Left lung (tissue), 14 donors: ENCODE measurements at places on chromosomes 3 and 15. TPM values are rescaled to one million over a fixed set of nuclear protein-coding genes. Genes with fewer than 3 reads are reported as not detected.

CYP8B1 gene
- 0.17 TPM for polyA plus RNA-seq

TIMMDC1 gene
- 92.2 TPM for polyA plus RNA-seq

- no peak for DNase-seq
These were observed 2.3 kb downstream of the SH3BP5 start for GRCh38 chr3:15330031-15330596.

GRCh38 chr3:50202353-50203112, 2.5 kb upstream of the SLC38A3 start:
- DNase-seq, result no peak

GRIP2 gene
- 1.2 TPM for polyA plus RNA-seq

GRCh38 chr15:38046257-38047051, 112.0 kb downstream of the TMCO5A start:
- DNase-seq, result no peak

DNA sequence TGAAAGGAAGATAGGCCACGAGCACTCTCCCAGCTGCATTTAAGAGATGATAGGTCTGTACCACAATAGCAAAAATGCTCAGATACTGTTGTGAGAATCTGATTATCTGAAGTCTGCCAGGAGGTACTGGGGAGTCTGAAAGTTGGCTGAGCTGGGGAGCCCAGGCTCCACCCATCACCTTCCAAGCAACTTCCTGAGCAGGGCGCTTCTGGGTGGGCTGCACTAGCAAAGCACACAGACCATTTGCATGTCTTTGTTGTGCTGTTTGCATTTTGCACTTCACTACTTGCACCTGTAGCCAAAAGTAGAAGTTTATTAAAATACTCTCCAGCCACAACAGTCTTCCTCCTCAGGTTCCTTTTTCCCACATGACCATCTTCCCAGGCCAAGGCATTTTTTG, 133.2 kb downstream of the ALDH1A2 start:
- no peak for DNase-seq

ACSBG1 gene
- polyA plus RNA-seq, result 0.89 TPM

- no peak for DNase-seq
These were observed 4.1 kb downstream of the SV2B start for GRCh38 chr15:91104111-91104510.

KBTBD12 gene
- 1.2 TPM for polyA plus RNA-seq

SEC22C gene
- polyA plus RNA-seq, result 47.8 TPM

DNA sequence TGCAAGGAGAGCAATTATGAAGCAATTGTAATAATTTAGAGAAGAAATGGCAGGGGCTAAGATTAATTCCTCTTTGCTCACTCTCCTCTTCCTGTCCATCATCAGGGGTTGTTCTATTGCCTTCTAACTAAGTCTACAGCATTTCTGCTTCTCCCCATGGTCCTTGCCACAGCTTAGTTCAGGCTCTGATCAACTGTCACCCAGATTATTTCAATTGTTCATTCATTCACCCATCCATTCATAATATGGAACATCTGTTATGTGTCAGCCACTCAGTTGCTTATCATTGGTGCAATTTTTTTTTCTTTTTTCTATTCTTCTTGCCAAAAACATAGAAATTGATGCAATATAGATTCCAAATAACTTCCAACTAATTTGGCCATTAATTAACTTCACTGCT, 93.2 kb downstream of the CD47 start:
- no peak for DNase-seq

AP3B2 gene
- 2.2 TPM for polyA plus RNA-seq

ADPRH gene
- 13.1 TPM for polyA plus RNA-seq

DNA sequence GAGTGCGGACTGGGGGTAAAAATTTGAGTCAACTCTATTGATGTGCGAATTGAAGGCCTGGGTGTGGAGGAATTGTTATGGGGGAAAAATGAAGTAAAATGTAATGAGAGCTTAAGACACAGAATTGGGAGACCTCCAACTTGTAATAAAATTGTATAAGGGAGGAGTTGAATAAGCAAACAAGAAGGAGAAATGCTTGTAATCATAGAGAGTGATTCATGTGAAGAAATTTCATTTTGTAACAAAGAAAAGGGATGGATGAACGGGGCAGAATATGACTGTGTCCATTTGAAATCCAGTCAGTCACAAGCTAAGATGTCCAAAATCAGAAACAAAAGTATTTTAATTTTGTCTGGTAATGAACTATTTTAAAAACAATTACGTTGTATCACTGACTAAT, 552.3 kb downstream of the NAALADL2 start:
- no peak for DNase-seq

DNA sequence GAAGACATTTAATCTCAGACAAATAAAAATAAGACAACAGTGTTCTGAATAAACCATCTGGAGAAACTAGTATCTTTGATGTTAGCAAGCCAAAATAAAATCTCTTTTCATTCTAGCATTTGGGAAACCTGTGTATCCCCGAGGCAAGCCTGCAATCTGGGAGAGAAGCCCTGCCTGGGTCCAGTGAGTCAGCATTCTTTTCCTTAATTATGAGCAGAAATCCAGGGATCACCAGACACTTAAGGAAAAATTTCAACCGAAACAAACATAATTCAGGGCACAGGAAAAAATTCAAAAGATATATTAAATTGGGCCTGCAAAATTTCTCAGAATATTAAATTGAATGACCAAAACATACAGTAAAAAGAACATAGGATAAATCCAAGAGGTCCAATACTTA, 4.2 kb downstream of the NCBP2 start:
- DNase-seq, result no peak

GRCh38 chr15:73708691-73709090, 24.5 kb downstream of the CD276 start:
- no peak for DNase-seq

NRROS gene
- 9.5 TPM for polyA plus RNA-seq

DNA sequence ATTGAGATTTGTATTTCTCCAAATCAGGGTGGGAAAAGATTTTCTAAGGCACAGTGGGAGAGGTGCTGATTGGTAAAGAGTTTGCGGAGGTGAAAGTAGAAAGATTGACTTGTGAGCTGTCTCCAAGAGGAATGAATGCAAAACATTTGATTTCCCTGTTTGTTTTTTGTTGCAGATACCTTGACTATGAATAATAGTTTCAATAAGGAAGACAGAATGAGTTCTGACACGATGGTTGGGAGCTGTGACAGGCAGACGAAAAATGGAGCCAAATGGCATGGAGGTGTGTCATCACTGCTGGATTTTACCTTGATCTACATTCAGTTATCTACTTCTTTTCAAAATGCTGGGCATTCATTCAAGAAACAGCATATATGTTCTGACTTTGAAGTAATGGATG, 145.1 kb downstream of the NFKBIZ start:
- DNase-seq, result no peak

IL20RB gene
- 1.1 TPM for polyA plus RNA-seq

- DNase-seq, result peak; percentile 31
These were observed 16.9 kb downstream of the TMEM43 start for GRCh38 chr3:14141602-14142341.

DNA sequence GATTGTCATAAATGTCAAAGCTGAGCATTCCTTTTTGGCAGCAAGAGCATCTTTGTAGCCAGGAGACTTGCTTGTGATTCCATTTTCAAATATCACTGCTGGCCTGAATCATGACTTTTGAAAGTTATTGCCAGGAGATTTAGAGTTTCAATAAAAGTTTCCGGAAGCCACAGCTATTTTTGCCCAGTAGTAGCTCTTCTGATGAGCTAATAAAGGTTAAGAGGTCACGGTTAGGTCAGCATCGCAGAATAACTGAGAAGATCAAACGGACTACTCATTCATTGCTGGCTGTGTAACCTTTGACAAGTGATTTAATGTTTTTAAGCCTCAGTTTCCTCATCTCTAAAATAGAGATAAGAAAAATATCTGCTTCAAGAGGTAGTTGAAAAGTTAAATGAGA, 105.1 kb upstream of the ETV5 start:
- no peak for DNase-seq

LRRIQ4 gene
- polyA plus RNA-seq, result 0.17 TPM

- no peak for DNase-seq
These were observed 172.2 kb upstream of the PFN2 start for GRCh38 chr3:150142936-150143335.

GRCh38 chr3:43435706-43436105, 149.4 kb downstream of the SNRK start:
- DNase-seq, result no peak

DNA sequence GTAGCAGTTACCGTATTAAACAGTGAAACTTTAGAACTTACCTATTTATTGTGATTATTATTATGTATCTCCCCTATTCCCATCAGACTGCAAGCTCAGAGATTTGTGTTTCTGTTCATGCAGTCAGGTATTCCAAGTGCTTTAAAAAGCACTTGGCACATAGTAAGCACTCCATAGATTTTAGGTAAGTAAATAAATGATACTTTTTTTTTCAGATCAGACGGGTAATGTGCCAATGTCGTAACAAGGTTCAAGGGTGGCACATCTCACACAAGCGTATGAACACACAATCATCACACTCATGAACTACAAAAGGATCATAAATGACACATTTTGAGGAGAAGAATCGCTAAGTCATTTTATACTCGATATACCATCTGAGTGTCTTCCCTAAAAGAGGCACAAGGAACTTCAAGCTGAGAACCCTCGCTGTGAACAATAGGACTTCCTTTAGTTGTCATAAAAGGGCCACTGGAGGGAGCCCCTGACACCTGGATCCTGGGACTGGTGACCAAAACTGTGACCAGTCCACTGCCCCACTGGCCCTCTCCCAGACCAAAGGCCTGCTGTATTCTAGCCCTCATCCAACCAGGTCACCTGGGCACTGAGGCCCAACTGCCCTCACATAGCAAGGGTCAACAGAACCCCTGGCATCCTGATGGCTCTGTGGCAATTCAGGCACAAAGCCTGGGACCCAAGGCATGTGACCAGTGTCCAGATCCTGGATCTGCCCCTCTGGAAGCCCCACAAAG, 32.1 kb downstream of the KIF9 start:
- DNase-seq, result no peak

GRCh38 chr3:16802389-16802788, 82.4 kb upstream of the PLCL2 start:
- DNase-seq, result no peak

CDC25A gene
- 8.9 TPM for polyA plus RNA-seq

GRCh38 chr15:73851689-73852088, 21.7 kb upstream of the TBC1D21 start:
- peak; percentile 36 for DNase-seq

- DNase-seq, result no peak
These were observed 128.8 kb downstream of the SMAD6 start for GRCh38 chr15:66830823-66831222.

GRCh38 chr3:197135212-197135611, 105.6 kb upstream of the MELTF start:
- DNase-seq, result no peak

SRP14 gene
- polyA plus RNA-seq, result 490 TPM

FETUB gene
- not detected for polyA plus RNA-seq

- no peak for DNase-seq
These were observed 299.3 kb downstream of the CLSTN2 start for GRCh38 chr3:140234256-140234655.

GRCh38 chr3:194994551-194994981, 276.4 kb downstream of the XXYLT1 start:
- DNase-seq, result no peak

CYB561D2 gene
- polyA plus RNA-seq, result 8.5 TPM

SERINC4 gene
- not detected for polyA plus RNA-seq

GRCh38 chr3:116579840-116580239, 129.7 kb upstream of the TUSC7 start:
- no peak for DNase-seq

ROPN1 gene
- 0.31 TPM for polyA plus RNA-seq

DNA sequence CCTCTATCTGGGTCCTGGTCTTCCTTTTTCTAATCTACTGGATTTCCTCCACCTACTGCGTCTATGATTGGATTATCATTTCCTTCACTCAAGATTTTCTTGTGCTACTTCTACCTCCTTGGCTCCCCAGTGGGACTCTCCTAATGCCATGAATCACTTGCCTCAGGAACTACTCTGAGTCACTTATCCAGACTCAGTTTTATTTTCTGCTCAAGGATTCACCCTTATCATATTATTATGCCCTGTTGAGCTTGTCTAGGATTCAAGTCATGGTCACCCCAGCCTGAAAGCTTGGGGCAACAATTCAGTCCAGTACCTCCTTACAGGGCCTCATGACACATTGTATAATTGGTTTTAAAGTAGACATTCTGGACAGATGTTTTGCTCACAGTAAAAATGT, 968.1 kb downstream of the ROBO1 start:
- no peak for DNase-seq

- DNase-seq, result no peak
These were observed 524.7 kb downstream of the GRM7 start for GRCh38 chr3:7385635-7386034.

DNA sequence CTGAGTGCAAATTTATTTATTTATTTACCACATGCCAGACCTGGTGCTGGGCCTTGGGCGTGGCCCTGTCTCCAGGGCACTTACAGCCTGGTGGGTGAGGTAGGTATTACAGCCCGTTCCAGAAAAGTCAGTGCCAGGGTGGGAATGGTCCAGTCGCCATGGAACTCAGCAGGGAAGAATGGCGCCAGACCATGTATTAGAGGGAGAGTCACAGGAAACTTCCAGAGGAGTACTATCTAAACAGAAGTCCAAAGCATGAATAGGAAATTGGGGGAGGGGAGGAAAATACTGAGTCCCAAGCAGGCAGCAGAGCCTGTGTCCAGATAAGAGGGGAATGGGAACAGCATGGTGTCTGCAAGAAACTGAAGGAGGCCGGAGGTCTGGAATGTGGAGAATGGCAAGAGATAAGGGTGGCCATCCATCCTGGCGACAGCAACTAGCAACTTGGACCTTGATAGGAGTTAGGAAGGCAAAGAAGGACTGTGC, 27.0 kb downstream of the SH3BP5 start:
- DNase-seq, result no peak
